ENCODE measurements at places on chromosomes 3 and 15.

DNA sequence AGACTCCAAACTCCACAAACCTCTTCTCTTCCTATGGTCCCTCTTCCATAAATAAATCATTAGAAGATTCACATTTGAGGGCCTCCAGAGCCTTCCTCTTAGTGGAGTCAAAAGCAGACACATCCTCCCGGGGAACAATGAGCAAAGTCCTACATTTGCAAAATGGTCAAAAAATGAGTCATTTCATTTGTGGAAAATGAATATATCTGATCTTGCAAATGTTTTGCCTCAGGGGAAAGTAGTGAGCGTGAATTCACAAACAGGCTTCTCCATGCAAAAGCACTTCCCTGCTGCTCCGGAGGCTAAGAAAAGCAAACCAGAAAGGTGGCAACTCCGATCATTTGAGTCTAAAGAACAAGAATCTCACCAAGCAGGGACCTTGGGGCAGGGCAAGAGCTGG is 86.7 kb upstream of the IQSEC1 start:
- no peak for DNase-seq

DNA sequence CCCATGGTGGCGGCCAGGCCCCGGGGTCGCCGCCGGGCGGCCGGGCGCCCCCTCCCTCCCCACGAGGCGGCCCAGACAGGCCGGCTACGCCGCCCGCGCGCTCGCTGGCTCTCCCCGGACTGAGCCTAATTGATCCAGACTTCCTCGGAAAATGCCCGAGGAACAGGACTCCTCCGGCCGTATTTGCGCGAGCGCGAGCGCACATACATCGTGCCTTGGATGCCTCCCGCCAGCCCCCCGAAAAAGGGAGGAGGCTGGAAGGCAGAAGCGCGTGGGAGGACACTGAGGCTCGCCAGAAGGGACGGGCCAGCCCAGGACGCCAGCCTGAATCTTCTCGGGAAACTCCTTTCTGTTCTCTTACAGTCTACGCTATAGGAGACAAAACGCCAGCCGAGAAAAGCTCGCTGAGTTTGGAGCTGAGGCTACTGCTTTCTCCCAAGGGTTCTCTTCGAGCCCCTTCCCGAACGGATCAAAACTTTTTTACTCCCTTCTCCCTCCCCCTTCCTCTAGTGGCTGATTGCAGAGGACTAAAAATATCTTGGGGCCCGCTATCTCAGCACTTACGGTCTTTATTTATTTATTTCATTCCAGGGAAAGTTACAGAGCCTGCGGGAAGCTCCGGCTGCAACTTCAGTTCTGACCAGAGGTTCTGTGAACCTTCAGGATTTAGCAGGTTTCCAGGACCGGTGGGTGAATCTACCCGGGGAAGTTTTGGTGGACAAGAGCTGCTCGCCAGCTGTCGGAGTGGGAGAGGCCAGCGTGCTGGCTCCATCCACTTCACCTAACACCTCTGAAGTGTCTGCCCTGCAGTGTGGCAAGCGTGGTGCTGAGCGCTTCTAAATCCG is at the start of gene PDZRN3:
TSS of gene PDZRN3 (minus strand) at position 121 of the 845 bp plus-strand sequence.
- DNase-seq, result no peak

DNA sequence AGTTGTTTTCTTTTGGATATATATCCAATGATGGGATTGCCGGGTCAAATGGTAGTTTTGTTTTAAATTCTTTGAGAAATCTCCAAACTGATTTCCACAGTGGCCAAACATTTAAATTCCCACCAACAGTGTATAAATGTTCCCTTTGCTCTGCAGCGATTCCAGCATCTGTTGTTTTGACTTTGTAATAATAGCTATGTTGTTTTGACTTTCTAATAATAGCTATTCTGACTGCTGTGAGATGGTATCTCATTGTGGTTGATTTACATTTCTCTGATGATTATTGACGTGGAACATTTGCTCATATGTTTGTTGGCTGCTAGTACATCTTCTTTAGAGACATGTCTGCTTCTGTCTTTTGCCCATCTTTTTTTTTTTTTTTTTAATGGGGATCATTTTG is 332.2 kb upstream of the GBE1 start:
- DNase-seq, result no peak

DNA sequence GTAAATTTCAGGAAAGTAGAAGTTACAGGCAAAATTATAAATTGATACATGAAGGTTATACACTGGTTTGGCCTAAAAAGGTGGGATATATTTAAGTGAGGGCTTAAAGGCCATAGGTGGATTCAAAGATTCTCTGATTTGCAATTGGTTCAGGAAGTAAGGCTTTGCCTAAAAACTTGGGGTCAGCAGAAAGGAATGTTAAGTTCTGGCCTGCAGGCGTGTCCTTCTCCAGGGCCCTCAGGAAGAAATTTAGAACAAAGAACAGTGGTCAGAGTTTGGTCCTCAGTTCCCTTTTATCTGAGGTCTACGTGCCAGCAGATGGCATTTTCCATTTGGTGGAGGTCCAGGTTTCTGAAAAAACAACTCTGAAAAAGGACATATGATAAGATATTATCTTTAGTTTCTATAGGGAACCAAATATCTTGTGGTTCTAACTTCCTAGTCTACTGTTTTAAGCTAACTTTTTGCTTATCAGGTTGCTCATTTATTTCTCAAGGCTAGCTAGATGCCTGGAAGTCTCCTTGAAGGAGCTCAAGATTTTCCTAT is 40.5 kb downstream of the SCN11A start:
- no peak for DNase-seq

DNA sequence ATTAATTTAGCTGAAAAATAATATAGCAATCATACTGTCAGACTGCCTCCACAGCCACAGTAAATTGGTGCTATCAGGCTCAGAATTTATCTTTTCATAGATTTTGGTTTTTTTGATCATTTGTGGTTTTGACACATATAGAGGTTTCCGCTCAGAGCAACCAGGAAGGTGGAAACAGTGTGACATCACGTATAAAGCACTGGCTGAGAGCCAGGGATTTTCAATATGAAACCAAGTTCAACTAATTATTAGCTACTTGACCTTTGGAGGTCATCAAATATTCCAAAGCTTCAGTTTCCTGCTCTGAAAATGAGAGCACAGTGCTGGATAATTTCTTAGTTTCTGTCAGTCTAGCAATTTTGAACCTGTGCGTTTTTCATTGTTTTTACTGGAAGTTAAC is 433.8 kb upstream of the SUCLG2 start:
- peak; percentile 66 for DNase-seq

DNA sequence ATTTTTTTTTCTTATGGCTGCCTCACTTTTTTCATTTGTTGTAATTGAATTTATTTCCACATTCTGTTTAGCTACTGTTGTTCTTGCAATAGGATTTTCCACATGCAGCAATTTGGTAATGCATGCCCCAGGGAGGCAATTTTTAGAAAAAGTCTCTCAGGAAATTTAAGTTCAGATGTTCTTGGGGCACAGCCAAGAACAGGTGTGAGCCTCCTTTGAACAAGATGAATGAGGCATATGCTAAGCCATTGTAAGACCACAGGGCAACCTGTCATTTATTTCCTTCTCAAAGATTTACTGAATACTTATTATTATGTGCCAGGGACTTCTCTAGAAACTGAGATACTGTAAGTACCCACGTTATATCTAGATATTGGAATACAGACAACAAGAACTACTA is 549.5 kb downstream of the DIPK2A start:
- no peak for DNase-seq

DNA sequence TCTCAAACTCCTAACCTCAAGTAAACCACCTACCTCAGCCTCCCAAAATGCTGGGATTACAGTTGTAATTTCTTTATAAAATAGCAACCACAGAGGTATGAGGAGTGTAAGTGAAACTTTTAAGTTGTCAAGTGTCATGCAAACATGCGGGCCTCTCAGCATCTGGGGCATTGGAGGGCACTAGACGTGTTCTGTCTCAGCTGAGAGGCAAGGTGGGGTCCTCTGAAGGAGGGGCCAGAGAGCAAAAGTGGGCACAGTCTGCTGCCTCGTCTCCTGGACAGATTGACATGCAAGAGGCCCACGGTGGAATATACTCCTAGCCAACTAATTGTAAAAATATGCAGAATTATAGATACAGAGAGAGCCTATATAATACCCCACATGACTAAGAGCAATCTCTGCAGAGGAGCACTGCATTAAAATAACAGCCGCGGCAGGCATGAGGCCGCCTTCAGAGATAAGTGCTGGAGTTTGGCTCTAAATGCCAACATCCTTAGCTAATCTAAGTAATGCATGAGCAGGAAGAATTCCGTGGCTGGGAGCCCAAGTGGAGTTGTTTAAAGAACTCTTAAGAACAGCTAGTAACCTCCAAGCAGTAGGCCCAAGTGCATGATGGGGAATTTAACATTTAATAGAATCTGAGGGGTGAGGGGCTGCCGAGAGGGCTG is 87.8 kb upstream of the RNU6-1 start:
- no peak for DNase-seq

- DNase-seq, result no peak
These were observed 53.3 kb upstream of the ARHGEF3 start for GRCh38 chr3:56854856-56855611.

GRCh38 chr3:119743921-119744320 is 38.0 kb upstream of the NR1I2 start:
- no peak for DNase-seq

DNA sequence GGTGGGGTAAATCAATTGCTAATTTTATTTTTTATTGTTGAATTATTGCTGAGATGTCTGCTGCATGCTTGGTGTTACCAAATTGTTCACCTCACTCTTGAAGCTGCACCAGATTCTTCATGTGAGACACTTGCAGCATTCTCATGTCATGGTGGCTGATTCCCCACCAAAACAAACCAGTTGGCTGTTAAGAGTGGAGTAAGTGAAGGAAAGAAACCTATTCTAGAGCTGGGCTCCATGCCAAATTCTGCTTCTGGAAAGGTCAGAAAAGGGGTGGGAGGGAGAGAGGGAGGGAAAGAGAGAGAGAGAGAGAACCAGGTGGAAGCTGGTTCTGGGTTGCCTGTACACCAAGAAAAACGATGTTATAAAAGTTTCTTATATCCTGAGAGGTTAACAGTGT is 317.5 kb upstream of the THRB start:
- DNase-seq, result no peak

- DNase-seq, result no peak
These were observed 75.0 kb downstream of the TRIM69 start for GRCh38 chr15:44811337-44811736.

DNA sequence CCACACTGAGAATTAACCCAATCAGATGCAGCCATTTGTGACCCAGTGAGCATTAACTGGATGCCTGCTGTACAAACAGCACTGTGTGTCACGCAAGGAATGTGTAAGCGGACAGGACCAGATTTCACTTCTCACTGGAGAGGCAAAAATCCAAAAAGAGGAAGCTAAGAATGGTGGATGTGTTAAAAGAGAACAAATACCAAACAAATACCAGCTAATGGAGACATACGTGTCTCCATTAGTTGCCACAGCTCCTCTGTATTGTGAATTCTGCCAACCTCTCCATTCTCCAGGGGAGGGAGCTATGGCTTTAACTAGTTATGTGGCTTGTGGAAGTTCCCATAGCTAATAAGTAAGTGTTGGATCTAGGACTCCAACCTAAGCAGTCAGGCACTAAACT is 2.6 kb downstream of the LTF start:
- no peak for DNase-seq

GRCh38 chr3:117553461-117553860 is 843.9 kb downstream of the TUSC7 start:
- no peak for DNase-seq

DNA sequence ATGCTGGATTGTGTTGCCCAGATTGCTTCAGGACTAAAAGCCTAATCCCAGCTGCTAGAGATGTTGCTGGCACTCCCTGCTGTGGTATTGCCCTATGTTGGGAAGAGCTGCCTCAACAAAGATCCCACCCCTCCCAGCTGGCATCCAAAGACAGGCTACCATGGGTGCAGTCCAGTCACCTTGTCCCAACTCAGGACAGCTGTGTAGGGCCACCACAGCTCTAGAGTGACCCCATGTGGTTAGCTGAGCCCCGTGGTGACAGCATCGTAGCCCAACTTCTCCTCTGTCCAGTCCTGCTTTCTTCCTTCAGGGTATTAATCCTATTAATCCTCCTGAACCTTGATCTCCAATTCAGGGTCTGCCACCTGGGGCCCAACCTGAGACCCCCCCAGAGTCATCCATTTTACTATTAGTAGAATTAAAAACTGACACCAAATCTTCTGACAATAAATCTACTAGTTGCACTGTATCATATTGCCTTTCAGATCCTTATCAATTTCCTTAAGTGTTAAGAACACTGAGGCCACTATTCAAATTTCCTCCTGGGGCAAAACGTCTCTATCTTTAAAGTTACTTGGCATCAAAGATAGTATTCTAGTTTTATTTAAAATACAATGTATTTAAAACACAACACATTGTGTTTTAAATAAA is 83.5 kb downstream of the AQP9 start:
- no peak for DNase-seq

DNA sequence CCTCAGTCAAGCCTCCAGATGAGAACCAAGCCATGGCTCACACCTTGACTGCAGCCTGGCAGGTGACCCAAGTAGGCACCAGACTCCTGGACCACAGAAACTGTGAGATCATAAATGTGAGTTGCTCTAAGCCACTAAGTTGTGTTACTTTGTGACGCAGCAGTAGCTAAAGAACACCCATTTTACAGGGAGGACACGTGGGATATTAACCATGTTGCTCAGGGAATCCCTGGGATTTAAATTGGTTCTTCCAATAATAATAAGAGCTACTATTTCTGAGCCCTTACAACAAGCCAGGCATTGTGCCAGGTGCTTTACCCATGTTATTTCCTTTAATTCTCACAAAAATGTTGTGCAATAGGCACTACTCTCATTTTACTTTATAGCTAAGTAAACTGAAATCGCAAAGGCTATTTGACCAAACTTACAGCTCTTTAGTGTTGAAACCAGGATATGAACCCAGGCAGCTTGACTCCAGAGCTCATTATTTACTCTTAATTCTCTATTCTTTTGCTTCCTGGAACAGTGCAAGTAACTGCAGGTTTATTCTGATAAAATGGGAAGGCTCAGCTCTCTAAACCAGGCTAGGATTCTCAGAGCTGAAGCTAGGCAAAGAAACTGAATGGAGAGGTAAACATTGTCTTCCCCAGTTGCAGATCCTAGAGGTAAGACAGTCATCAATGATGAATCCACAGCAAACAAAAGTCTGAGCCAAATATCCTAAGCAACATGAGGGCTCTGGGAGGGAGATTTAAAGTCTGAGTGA is 294.4 kb downstream of the KBTBD8 start:
- no peak for DNase-seq

DNA sequence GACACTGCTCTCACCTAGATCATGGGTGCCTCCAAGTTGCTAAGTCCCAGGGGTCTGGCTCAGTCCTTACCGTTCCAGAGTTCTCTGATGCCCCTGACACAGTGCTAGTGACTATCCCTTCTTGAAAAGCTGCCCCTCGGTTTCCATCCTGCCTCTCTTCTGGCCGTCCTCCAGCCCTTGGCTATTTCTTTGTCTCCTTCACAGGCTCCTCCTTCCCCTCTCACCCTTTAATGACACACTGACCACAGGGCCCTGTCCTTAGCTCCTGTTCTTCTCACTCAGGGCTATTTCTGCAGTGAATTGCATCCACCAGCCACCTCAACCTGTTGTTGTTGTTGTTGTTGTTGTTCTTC is 31.1 kb downstream of the SLC28A1 start:
- no peak for DNase-seq
